Activated T-helper 1 cell treated with anti-CD3 and anti-CD28 coated beads, Interleukin-12 subunit alpha, Interleukin-12 subunit beta, Interleukin-2, Interleukin-4 antibody, amounts not matched to agents 30 ng/mL and 10 ng/mL and 1 ng/mL, durations not matched to agents 14 hours and 24 hours and 36 hours (primary cell): ENCODE measurements at places on chromosomes 16 and 17. TPM values are rescaled to one million over a fixed set of nuclear protein-coding genes. Genes with fewer than 3 reads are reported as not detected.
A peak's percentile ranks its signal among the peaks of the same experiment; 100 is the strongest.

Gene SLFN13
- total RNA-seq: 32.2 and 32.7 TPM in 2 replicates

- H3K36me3 ChIP-seq: peaks cover 29% of the 10 kb centered on the region
- no peak for DNase-seq
- peaks cover 51% of the 10 kb centered on the region for H3K4me1 ChIP-seq
- no peak overlapping the region for H3K27ac ChIP-seq
Observed at GRCh38 chr17:40415390-40415789, 2.3 kb downstream of the TOP2A start.

DNA sequence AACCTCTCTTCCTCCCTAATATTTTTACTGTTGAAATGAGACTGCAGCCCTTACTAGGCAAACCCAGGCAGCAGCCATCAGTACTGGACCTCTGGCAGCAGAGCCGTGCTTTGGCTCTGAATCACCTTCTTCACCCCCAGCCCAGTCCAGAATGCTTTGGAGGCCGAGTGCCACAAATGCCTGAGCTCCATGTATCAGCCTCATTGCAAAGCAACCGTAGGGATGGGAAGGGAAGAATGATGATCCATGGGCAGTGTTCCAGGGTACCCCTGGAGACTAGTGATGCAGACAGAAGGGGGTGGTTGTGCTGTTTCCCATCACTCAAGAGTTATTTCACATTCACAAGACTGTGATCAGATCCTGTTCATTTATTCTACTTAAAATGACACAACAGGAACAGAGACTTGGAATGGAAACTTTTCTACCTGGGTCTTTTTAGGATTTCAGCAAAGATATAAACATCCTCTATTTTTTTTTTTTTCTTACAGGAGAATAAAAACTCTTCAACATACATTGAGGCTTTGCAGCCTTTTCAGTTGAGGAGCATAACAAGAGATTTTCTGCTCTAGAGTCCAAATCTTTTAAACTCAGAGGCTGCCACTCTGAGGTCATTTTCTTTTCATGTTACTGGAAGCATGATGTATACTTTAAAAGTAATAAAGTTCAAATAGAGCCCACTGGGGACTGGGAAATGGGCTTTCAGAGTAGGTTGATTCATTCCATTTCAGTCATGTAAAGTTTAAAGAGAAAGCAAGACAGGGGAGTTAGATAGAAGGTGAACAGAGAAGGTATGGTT, 138.3 kb downstream of the KCNJ2 start:
- H3K27ac ChIP-seq: no peak overlapping the region
- H3K4me3 ChIP-seq: no peak overlapping the region
- DNase-seq: no peak
- no peaks in the 10 kb centered on the region for H3K36me3 ChIP-seq
- H3K4me1 ChIP-seq: no peaks in the 10 kb centered on the region

Gene SLC22A31
- 1.3 and 2.6 TPM in 2 replicates for total RNA-seq

Gene THUMPD1
- 42.4 and 43.3 TPM in 2 replicates for total RNA-seq

DNA sequence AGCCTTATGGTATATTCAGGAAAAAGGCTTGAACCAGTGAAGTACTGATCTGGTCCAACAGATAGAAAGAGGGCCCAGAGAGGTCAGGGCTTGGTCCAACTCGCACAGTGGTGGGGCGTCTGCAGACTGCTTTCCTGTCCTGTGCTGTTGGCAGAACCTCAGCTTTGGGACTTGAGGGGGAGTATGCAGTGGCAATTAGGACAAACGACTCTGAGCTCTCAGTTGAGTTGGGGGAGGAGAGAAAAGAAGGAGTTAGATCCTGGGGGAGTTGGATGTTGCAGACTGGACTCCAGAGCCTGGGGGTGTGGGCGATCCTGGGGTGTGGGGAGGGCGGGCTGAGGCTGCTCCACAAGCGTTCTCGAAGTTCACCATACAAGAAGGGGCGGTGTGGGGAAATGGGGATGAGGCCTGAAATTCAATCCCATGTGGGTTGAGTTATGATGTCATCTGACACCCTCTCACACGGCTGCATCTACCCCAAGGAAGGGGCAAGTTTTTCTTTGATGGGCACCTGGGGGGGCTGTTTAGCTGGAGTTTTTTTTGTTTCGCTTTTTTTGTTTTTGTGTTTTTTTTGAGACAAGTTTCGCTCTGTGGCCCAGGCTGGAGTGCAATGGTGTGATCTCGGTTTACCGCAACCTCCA, 14.6 kb downstream of the GRB7 start:
- H3K36me3 ChIP-seq: peaks cover 2% of the 10 kb centered on the region
- H3K4me1 ChIP-seq: peaks cover 41% of the 10 kb centered on the region
- DNase-seq: no peak

GRCh38 chr17:16936536-16937310, 35.2 kb downstream of the TNFRSF13B start:
- no peaks in the 10 kb centered on the region for H3K27me3 ChIP-seq
- no peak for DNase-seq
- no peaks in the 10 kb centered on the region for H3K36me3 ChIP-seq

DNA sequence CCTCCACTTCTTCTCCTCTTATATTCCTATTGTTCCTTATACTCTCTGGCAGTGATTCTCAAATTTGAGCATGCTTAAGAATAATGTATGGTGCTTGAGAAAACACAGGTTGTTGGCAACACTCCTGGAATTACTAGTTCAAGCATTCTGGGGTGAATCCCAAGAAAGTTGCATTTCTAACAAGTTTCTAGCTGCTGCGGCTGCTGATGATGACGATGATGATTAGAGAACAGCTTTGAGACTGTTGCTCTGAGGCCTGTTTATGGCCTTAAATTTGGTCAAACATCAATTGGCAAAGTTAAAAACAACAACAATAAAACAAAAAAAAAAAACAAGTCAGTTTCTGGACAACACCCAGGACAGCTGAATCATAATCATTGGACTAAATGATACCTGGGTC, 961.9 kb downstream of the CDH11 start:
- no peak overlapping the region for H3K4me3 ChIP-seq
- no peaks in the 10 kb centered on the region for H3K27me3 ChIP-seq

Gene BRICD5
- total RNA-seq: 24.7 and 25.1 TPM in 2 replicates

DNA sequence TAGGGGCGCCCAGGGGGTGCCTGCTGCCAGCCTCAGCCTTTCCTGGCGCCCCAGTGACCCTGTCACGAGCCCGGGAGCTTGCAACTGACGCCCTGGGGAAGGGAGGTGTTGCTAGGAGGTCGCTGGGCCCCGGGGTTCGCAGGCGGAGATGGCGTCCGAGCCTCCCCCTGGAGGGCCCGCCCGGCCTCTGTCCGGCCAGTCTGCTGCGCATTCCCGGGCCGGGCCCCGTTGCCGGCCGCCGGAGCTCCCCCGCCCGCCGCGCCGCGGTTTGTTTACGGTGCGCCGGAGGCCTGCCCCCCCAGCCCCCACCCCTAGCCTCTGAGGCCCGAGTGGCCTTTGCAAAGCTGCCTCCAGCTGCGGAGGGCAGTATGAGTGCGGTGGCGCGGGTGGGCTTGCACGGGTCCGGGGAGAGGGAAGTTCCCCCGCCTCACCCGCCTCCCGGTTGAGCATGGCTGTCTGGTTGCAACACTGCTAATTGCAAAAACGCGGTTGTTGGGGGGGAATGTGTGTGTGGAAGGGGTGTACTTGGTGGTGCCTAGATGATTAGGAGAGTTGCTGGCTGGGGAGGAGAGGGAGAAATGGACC, 514 bp downstream of the THRA start:
- peaks cover 40% of the 10 kb centered on the region for H3K4me1 ChIP-seq
- no peak for DNase-seq
- H3K27ac ChIP-seq: peak overlapping the region; percentile 29
- peak overlapping the region; percentile 64 for H3K4me3 ChIP-seq

- no peak overlapping the region for H3K27ac ChIP-seq
- no peak overlapping the region for H3K4me3 ChIP-seq
- H3K27me3 ChIP-seq: no peaks in the 10 kb centered on the region
- no peak for DNase-seq
Observed at GRCh38 chr17:59389066-59389465, 57.6 kb downstream of the YPEL2 start.

Gene SDK2
- total RNA-seq: 0.27 and 0.44 TPM in 2 replicates

Gene GRB7
- 0.64 and 0.73 TPM in 2 replicates for total RNA-seq

DNA sequence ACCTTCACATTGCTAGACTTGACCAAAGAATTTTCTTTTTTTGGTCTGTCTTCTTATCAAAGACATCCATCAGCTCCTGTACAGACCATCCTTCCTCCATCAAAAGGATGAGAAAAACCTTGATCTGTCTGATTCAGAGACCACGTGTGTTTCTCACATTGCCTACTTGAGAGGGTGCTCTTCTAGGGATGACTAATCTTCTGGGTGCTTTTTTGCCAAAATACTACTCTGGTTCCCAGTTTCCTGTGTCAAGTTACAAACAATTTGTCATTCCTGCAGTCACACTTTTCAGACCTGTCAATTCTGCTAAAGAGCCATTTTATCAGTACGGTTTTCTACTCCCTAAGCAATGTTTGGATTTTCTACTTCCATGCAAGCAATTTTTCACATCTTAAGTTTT, 492.2 kb downstream of the CDH11 start:
- H3K27ac ChIP-seq: no peak overlapping the region
- H3K4me1 ChIP-seq: no peaks in the 10 kb centered on the region
- no peaks in the 10 kb centered on the region for H3K27me3 ChIP-seq
- H3K4me3 ChIP-seq: no peak overlapping the region
- H3K36me3 ChIP-seq: no peaks in the 10 kb centered on the region
